ENCODE measurements at places on chromosomes 7 and 10.

DNA sequence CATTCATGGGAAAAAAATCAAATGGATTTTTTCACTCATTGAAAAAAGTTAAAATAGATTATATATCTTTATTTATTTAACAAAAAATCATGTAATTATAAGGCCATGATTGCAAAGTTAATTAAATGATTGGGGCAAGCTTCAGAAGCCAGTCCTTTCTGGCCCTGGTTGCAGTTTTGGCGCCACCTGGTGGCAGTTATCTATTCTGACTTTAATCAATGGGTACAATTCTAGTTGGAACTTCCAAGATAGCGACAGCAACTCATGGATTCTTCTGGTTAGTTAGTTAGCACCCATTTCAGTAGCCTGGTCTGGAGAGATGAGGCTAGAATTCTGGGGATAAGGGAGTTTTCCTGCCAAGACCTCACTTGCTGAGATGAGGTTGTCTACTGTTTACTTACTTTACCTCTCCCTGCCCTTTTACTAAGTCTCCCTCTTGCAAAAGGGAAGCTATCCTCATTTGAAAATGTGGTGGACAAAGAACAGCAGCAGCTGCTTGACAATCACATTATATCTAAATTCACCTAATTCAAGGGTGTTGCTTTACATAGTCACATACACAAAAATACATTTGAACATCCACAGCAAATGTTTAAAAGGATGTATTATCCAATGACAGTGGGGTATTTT lies 42.3 kb downstream of the NOC3L start:
- peak; percentile 46 for DNase-seq
- H3K4me3 ChIP-seq: no peak overlapping the region
- no peaks in the 10 kb centered on the region for H3K27me3 ChIP-seq
- no peaks in the 10 kb centered on the region for H3K4me1 ChIP-seq

DNA sequence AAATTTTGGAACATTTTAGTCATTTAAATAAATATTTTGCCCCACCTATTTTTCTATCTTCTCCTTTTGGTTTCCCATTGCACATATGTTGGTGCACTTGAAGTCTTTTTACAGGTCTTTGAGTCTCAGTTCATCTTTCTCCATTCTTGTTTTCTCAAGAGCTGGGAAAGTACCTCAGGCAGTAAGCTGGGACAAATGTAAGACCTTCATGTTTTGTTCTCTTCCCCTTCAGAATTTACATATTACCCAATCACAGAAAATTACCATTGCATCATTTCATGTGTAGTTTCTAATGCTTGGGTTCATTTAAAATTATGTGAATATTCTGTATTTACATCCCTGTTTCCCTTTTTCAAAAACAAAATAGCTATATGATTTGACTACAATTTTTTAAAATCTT lies 1150.0 kb upstream of the POT1 start:
- no peaks in the 10 kb centered on the region for H3K27me3 ChIP-seq
- no peak for DNase-seq
- H3K36me3 ChIP-seq: no peaks in the 10 kb centered on the region
- no peak overlapping the region for H3K27ac ChIP-seq
- no peaks in the 10 kb centered on the region for H3K4me1 ChIP-seq

GRCh38 chr7:129122751-129123509 lies 21.6 kb upstream of the TSPAN33 start:
- peaks cover 16% of the 10 kb centered on the region for H3K4me1 ChIP-seq
- peak; percentile 63 for DNase-seq
- H3K27me3 ChIP-seq: no peaks in the 10 kb centered on the region
- no peaks in the 10 kb centered on the region for H3K36me3 ChIP-seq
- H3K4me3 ChIP-seq: no peak overlapping the region

DNA sequence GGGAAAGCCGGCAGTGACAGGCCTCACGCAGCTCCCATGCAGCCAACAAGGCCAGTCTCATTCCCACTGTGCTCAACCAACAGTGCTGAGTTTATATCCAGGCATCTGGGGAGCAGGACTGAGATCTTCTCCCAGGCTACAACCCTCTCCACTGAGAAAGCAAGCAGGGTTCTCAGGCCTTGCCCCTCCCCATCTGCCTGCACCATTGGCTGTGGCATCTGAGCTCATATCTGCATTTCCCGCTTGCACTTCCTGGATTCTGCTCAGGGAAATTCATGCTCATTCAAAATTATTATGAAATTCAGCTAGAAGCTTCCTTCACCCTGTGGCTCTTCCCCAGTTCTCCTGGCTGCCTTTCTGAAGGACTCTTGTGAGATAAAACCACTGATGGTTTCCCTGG lies 1029.0 kb downstream of the GRM8 start:
- no peak overlapping the region for H3K4me3 ChIP-seq
- no peak for DNase-seq
- H3K27me3 ChIP-seq: no peaks in the 10 kb centered on the region
- no peaks in the 10 kb centered on the region for H3K36me3 ChIP-seq
- no peaks in the 10 kb centered on the region for H3K4me1 ChIP-seq

GRCh38 chr7:135100856-135101255 lies 47.0 kb upstream of the TMEM140 start:
- no peaks in the 10 kb centered on the region for H3K27me3 ChIP-seq
- H3K36me3 ChIP-seq: no peaks in the 10 kb centered on the region
- no peak overlapping the region for H3K4me3 ChIP-seq
- no peak overlapping the region for H3K27ac ChIP-seq
- no peaks in the 10 kb centered on the region for H3K4me1 ChIP-seq

DNA sequence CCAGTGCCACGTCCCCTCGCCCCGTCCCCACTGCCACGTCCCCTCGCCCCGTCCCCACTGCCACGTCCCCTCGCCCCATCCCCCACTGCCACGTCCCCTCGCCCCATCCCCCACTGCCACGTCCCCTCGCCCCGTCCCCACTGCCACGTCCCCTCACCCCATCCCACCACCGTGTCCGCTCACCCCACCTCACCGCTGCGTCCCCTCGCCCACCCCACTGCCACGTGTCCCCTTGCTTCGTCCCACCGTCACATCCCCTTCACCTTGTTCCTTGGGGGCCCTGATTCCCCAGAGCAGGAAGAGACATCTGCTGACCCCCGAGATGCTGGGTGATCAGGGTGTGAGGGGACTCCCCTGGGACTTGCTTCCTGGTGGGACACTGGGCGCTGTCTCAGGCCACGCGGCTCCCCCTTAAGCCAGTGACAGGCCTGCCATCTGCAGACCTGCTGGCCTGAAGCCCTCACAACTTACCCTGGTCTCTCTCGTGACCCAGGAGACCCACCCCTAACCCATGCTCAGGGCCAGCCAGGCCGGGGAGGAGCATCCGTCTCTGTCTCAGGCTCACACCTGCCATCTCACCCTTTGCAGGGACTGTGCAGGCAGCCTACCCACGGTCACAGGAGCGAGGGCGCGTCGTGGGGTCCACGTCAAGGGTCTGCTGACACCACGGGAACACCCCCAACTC lies 260.4 kb downstream of the ELFN1 start:
- no peaks in the 10 kb centered on the region for H3K27me3 ChIP-seq
- no peak overlapping the region for H3K27ac ChIP-seq
- no peak for DNase-seq
- H3K4me3 ChIP-seq: no peak overlapping the region

DNA sequence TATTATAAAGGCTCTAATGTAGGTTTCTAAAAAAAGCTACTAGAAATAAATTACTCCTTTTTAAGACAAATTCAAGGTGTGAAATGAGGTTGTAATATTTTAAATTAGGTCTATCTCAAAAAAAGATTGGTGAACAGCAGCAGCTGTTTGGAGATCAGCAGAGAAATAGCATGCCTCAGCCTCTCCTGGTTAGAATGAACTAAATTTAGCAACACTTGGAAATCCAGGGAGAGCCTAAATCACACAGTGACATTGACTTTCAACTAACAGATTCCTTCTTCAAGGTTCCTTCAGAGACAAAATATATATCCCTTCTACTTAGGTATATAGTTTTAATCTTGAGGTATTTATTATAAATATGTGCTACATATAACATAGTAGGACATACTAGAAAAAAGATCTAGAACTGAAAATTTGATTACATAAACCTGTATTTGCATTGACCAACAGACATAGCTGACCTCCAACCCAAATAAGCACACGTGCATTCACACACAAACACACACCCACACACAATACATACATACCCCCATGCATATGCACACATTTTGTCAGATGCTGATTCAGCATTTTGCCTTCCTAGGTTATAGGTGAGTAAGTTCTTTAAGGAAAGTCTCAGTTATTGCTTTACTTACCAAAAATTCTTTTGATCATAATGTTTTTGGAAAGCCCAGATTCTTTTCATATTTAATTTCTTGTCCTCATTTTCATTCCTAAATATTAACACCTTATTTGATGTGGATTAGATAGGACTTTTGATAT lies 47.3 kb downstream of the DGKB start:
- H3K27me3 ChIP-seq: no peaks in the 10 kb centered on the region
- H3K4me3 ChIP-seq: no peak overlapping the region
- H3K4me1 ChIP-seq: no peaks in the 10 kb centered on the region
- no peaks in the 10 kb centered on the region for H3K36me3 ChIP-seq
- no peak overlapping the region for H3K27ac ChIP-seq
- DNase-seq: no peak

DNA sequence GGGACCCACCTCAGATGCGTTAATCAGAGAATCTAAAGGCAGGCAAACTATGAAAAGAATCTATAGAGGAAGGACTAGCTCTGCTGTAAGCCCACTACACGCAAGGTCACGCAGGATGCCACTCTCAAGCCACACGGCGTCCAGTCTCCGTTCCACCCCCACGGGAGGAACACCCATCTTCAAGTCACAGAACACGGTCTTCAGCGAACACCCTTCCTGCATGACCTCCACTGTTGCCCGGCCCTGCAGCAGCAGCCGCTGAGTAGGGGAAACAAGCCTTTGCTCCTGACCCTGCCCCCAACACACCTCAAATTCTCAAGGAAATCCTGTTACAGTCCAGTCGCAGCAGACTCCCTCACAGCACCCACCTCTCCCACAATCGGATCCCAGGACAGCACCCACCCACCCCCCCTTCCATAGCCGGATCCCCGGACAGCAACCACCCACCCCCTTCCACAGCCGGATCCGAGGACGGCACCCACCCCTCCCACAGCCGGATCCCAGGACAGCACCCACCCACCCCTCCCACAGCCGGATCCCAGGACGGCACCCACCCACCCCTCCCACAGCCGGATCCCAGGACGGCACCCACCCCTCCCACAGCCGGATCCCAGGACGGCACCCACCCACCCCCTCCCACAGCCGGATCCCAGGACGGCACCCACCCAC lies 133.7 kb downstream of the DIP2C start:
- H3K4me1 ChIP-seq: no peaks in the 10 kb centered on the region
- no peak overlapping the region for H3K4me3 ChIP-seq
- no peaks in the 10 kb centered on the region for H3K27me3 ChIP-seq
- no peaks in the 10 kb centered on the region for H3K36me3 ChIP-seq

GRCh38 chr10:33288127-33288526 lies 46.3 kb downstream of the NRP1 start:
- no peaks in the 10 kb centered on the region for H3K4me1 ChIP-seq
- H3K27ac ChIP-seq: no peak overlapping the region
- no peak for DNase-seq
- H3K36me3 ChIP-seq: no peaks in the 10 kb centered on the region

DNA sequence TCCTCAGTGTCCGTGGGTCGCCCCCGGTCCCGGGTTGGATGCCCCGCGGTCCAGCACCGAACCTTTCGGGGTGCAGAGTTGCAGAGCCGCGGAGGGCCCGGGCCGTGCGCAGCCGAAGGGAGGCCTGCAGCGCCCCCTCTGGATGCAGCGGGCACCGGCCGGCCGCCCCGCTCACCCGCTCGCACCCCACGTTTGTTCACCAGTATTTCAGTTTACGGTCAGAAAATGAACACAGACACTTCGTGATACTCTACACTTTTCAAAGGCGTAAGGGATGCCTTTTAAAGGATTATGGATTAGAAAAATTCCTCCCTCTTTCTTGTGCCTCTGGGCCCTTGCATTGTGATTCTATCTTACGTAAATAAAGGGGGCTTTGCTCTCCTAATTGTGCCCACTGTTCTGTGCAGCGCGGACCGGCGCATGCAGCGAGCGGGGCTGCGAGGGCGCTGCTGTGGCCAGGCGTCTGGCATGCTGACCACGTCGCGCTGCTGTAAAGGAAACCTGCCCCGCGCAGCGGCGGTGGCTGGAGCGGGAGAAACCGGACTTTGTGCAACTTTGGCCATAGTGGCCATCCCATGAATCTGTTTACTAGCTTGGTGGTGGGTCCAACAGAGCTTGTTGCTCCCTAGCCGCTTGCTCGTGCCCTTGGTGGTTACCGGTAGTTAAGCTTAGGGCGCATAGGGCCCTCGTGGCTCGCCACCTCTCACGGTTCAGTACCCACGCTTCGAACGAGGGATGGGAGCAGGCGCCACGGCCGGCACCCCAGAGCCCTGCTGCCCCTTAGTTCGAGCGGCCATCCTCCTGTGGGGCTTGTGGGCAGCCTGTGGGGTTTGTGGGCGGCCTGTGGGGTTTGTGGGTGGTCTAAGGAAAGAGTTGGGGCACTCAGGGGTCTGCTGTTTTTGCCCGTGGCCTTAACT lies 739 bp upstream of the MEST start:
- peaks cover 26% of the 10 kb centered on the region for H3K27me3 ChIP-seq
- H3K4me3 ChIP-seq: peak overlapping the region; percentile 70
- H3K4me1 ChIP-seq: peaks cover 47% of the 10 kb centered on the region
- DNase-seq: no peak

GRCh38 chr7:68958571-68958970 lies 639.7 kb upstream of the AUTS2 start:
- no peak overlapping the region for H3K27ac ChIP-seq
- no peaks in the 10 kb centered on the region for H3K4me1 ChIP-seq
- H3K36me3 ChIP-seq: no peaks in the 10 kb centered on the region
- no peak overlapping the region for H3K4me3 ChIP-seq
- DNase-seq: no peak

GRCh38 chr10:59586407-59586891 lies 123.2 kb downstream of the SLC16A9 start:
- no peak for DNase-seq
- no peaks in the 10 kb centered on the region for H3K36me3 ChIP-seq
- H3K27ac ChIP-seq: no peak overlapping the region
- H3K4me3 ChIP-seq: no peak overlapping the region
- H3K27me3 ChIP-seq: no peaks in the 10 kb centered on the region

- H3K4me1 ChIP-seq: no peaks in the 10 kb centered on the region
- DNase-seq: no peak
- H3K36me3 ChIP-seq: no peaks in the 10 kb centered on the region
- no peaks in the 10 kb centered on the region for H3K27me3 ChIP-seq
- no peak overlapping the region for H3K4me3 ChIP-seq
Observed at GRCh38 chr7:146862415-146862814, 745.8 kb downstream of the CNTNAP2 start.

- peak overlapping the region; percentile 49 for H3K4me3 ChIP-seq
- H3K36me3 ChIP-seq: peaks cover 38% of the 10 kb centered on the region
- peaks cover 48% of the 10 kb centered on the region for H3K4me1 ChIP-seq
- DNase-seq: peak; percentile 96
- no peaks in the 10 kb centered on the region for H3K27me3 ChIP-seq
- H3K27ac ChIP-seq: peak overlapping the region; percentile 97
Observed at GRCh38 chr7:2237109-2237602, 4.4 kb upstream of the MAD1L1 start.

GRCh38 chr10:69716711-69717560 lies 84.8 kb upstream of the COL13A1 start:
- H3K27me3 ChIP-seq: no peaks in the 10 kb centered on the region
- H3K27ac ChIP-seq: no peak overlapping the region
- no peaks in the 10 kb centered on the region for H3K36me3 ChIP-seq
- peak; percentile 2 for DNase-seq

GRCh38 chr7:12017046-12017445 lies 185.0 kb upstream of the THSD7A start:
- H3K4me3 ChIP-seq: no peak overlapping the region
- no peak overlapping the region for H3K27ac ChIP-seq
- no peaks in the 10 kb centered on the region for H3K4me1 ChIP-seq
- H3K27me3 ChIP-seq: no peaks in the 10 kb centered on the region

GRCh38 chr10:117516681-117517080 lies 25.9 kb upstream of the EMX2 start:
- H3K4me3 ChIP-seq: no peak overlapping the region
- no peaks in the 10 kb centered on the region for H3K4me1 ChIP-seq
- DNase-seq: no peak
- no peak overlapping the region for H3K27ac ChIP-seq
- no peaks in the 10 kb centered on the region for H3K36me3 ChIP-seq
